ENCODE measurements at places on chromosomes 4 and X.

GRCh38 chr4:41572516-41572915, 34.6 kb downstream of the LIMCH1 start:
- DNase-seq = no peak

- DNase-seq = no peak
Observed at GRCh38 chr4:69843932-69844331, 16.0 kb downstream of the SULT1E1 start.

DNA sequence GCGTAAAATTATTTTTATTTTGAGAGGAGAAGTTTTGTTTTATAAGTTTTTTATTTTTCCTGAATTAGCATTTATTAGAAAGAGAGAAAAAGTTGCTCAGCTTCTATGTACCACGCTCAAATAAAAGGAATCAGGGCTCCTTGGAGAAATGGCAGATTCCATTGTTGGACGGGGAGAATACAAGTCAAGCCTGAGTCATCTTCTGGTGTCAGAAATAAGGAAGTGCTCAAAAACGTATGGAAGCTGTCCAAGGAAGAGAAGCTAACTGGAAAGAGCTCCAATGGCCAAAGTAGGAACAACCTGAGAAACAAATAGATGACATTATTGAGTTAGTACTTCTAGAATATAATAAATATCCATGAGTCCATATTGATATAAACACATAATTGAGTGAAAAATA, 89.3 kb upstream of the NEIL3 start:
- DNase-seq = no peak

DNA sequence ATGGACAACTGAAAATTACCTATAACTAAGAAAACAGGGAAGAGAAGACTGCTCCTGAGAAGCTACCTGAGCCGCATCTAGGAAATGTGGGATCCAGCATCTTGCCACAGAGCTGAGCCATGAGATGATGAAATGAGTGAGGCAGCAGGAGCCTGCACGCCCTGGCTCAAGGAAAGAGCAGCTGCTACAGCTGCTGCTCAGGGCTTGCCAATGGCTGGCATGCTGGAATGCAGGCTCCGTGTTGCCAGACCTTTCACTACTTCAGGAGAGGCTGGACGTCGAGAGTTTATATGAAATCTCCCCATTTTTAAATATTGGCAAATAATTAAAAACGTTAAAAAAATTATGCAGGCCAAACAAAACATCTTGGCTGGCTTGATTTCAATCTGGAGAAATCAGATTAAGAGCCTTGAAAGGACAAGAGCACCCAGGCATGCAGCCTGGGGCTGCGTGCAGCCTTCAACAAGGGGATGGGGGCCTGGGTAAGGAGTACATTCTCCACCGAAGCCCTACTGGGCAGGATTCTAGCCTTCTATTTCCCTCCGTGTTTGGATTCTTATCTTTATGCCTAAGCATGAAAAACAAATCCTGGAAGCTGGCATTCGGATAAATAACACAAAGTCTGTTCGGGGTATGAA, 227.6 kb downstream of the NR3C2 start:
- DNase-seq = no peak

DNA sequence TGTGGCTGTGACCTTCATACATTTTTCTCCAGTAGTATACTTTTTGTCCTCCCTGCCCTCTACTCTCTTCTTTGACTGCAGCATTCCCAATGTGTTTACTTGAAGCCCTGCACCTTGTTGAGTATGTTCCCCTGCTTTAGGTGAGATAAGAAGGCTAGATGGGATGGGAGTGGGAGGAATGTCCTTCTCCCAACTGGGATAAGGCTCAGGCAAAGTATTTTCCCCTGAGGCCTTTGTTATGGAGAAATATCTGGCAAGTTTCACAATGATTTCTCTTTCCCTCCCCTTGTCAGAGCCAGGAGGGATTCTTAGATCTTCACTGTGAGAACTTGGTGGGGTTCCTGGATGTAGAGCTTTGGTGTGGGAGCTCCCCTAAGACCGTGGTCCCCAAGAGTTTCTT, 131.8 kb downstream of the CLCN5 start:
- no peak for DNase-seq

DNA sequence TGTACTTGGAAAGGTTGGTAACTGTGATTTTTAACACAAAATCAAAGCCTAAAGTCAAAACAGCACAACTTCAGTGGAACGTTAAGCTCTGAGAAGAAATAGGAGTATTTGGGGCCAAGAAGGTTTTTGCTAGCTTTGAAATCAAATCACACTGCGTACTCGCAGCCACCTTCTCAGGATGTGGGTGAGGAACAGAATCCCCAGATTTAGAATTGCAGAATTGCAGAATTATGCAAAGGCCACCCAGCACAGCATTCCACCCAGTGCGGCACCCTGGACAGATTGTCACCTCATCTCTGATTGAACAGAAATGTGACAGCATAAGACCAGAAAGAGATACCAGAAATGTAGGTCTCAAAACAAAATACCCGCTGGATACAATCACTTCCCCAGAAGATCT, 181.1 kb downstream of the DHX15 start:
- no peak for DNase-seq

- no peak for DNase-seq
Observed at GRCh38 chr4:170872794-170873193, 783.0 kb upstream of the AADAT start.

- DNase-seq = no peak
Observed at GRCh38 chr4:38176165-38176564, 216.0 kb downstream of the PTTG2 start.
